ENCODE measurements at places on chromosomes 12 and 14.

DNA sequence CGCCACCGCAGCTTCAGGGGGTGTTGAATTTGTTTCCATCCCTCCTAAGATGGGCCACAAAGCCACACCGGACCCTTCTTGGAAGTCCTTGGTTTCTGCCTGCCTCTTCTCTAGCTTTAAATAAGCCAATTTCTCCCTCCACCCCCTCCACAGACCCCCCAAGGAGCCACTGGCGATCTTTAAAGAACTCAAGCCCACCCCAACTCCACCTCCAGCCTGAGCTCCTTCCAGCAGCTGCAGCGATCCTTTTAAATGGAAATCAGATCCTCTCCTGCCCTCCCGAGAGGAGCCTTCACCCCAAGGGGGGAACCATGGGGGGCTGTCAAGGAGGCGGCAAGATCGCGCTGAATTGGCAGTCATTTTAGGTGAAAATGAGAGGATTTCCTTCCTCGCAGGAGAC, 133.1 kb downstream of the NCOR2 start:
- no peak for DNase-seq

- DNase-seq = no peak
These were observed 460.4 kb downstream of the DPF3 start for GRCh38 chr14:72433511-72433910.

DNA sequence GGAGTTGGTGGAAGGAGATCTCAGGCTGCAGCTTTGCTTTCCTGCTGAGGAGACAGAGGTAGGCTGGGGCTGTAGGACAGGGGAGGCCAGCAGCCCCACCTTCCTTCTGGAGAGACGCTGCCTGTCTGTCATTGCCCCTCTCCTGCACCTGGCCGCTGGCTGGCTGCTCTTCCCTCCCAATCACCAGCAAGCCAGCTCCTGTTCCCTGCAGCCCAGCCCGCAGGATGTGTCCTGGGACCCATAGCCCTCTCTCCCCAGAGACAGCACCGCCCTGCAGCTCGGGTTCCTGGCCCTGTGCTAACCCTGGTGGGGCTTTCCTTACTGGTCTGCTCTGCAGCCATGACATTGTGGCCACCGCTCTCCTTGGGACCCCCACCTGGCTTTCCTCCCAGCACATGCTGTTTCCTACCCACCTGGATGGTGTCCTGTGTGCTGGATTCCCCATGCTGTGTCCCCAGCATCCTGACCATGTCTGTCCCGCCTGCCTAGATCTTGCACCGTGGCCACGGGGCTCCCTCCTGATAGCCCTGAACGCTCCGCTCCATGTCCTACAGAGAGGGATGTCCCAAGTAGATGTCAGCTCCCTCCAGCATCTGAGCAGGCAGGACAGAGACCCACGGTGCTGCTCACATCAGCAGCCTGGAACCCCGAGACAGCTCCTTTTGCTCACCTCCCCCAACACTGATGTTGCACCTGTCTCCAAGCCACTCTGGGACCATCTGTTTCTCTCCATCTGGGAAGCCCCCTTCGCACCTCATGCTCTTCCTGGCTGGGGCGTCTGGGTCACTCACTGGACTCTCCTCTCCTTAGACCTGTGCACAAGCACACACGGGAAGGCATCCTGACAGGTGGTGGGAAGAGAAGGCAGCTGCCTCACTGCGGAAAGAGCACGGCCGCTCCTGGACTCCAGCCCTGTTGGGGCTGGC, 1.1 kb upstream of the MTA1 start:
- DNase-seq = no peak

DNA sequence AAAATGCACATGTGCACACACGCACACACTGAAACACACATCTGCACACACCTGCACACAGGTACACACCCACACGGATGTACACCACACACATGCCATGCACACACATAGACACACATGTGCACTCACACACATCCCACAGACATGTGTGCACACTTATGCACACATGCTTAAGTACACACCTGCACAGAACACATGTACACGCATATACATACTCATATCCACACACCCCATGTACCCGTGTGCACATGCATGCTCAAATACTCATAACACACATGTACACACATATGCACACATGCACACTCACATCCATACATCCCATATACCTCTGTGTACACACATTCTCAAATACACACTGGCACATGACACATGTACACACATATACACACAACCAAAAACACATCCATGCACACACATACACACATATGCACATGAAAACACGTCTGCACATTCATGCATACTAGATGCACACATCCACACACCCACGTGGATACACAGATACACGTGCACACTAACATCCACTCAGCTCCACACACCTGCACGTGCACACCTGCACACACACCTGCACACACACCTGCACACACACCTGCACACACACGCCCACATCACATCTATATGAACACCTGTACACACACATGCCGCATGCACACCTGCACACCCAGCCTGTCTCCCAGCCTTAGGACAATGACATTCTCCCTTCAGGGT, 336.7 kb downstream of the ADGRD1 start:
- no peak for DNase-seq

DNA sequence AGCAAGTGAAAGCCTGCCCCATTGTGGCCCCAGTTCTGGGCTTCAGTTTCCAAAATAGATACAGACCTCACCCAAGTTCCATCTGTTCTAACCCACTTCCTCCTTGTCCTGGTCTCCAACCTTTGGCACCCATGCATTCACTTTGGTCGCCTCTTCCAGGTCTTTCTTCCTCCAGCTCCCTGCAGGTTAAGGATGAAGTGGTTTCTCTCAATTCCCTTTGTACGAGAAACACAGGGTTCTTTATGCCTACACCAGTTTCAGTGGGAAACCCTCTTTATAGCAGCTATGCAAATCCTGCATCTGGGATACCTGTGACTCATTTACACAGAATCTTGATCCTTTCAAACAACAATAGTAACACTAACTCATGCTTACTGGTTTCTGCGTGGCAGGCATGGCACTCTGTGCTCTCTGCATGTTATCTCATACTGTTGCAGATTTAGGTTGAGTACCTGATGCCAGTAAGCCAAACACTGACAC, 110.6 kb upstream of the AMIGO2 start:
- DNase-seq = no peak

- DNase-seq = no peak
These were observed 18.4 kb downstream of the FAR2 start for GRCh38 chr12:29167445-29167844.

GRCh38 chr14:94394581-94395207, 6.3 kb upstream of the SERPINA1 start:
- no peak for DNase-seq

DNA sequence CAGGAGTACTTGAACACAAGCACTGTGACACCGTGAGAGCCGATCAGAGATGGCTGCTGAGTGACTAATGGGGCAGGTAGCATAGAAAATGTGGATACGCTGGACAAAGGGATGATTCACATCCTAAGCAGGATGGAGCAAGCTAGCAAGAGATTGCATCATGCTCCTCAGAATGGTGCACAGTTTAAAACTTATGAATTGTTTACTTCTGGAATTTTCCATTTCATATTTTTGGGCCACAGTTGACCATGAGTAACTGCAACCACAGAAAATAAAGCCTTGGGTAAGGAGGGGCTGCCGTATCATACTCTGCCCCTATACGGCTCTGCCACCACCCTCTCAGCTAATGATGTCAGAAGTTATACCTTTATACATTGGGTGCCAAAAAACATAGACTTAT, 23.3 kb upstream of the MARK3 start:
- DNase-seq = no peak

DNA sequence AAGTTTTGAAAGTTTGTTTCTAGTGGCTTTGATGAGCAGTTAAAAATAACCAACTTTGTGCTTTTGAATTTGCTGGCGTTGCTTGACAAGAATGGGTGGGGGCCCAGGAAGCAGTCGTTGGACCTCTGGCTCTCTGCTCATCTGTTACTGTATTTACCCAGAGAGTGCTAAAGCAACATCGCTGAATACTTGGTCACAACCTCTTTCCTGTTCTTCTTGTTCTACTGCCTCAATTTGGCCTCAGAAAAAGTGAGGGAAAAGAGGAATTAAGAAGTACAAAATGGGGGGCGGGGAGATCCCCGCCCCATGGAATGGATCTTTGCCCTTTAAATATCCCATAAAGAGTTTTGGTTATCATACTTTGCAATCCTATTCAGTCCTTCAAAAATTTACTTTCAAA, 221.5 kb upstream of the G2E3 start:
- no peak for DNase-seq

DNA sequence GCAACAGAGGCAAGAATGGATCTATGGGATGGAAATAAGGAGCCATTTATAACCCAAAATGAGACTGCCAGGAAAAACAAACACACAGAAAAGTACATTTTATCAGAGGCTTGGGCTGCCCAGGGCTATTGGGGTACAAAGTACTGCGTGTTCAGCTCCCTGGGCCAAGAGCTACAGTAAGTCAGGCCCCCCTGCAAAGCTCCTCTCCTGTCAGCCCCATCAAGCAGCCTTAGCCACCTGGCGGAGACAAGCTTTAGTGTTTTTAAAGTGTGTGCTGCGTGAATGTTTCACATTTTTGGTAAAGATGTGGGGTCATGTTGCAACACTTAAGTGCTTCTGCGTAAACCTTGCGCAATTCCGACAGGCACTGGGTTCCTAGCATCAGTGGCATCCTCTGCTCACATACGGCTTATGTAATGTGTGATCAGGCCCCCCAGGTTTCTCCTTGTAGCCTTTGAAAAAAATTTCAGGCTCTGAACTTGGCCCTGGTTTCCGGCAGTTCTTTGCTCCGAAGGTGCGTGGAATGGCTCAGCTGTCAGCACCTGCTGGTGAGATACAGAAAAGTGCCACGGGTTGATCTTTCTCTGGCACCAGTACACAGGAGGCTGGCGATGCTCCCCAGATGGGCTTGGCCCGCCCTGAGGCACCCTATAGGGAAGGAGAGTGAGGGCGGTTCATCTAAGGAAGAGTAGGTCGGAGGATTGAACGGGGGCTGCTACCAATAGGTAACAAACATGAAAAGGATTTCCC, 198.7 kb upstream of the EEA1 start:
- peak; percentile 61 for DNase-seq

- DNase-seq = no peak
These were observed 43.4 kb upstream of the ST8SIA1 start for GRCh38 chr12:22377731-22378496.

- no peak for DNase-seq
These were observed 3.8 kb downstream of the LIMA1 start for GRCh38 chr12:50279501-50279900.

Data from left hindlimb (tissue), 1 donor.